Activated CD8-positive, alpha-beta memory T cell treated with anti-CD3 and anti-CD28 coated beads for 4 hours (primary cell): ENCODE measurements at places on chromosomes 3 and 15.

DNA sequence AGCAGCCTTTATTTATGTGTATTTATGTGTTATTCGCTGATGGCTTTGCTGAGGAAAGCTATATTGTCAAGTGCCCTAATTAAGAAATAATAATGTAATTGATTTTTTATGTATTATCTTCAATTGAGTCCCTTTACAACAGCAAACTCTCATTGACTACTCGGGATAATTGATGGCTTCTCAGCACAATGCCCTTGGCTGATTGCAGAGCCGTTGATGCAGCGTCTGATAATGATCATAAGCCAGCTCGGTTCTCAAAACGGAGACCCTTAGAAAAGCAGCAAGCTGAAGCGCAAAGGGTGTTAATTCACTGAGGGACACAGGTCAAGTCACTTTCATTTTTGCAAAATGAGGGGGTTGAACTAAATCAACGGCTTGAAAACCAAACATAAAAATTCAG, 357.1 kb upstream of the KCNH8 start:
- no peak for DNase-seq

GRCh38 chr3:86208772-86209171, 782.2 kb downstream of the VGLL3 start:
- DNase-seq: no peak

DNA sequence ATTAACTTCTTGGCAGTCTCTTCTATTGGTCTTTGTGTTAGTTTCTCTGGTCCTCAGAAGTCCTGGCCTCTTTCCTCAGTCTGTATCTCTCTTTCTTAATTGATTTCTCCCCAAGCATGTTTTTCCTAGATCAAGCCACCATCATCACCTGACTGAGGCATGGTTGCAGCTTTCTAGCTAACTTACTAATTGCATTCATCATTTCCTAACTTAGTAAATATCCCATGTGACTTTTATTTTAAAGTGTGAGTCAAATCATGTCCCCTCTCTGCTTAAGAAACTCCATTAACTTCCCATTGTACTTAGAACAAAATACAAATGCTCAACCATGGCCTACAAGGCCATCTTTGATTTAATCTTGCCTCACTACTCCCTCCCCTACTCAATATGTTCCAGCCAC, 135.4 kb upstream of the FRMD4B start:
- no peak for DNase-seq

- DNase-seq: no peak
These were observed 8.3 kb downstream of the TRIM42 start for GRCh38 chr3:140686128-140686527.

GRCh38 chr15:38263996-38264395, 11.4 kb downstream of the SPRED1 start:
- DNase-seq: no peak

DNA sequence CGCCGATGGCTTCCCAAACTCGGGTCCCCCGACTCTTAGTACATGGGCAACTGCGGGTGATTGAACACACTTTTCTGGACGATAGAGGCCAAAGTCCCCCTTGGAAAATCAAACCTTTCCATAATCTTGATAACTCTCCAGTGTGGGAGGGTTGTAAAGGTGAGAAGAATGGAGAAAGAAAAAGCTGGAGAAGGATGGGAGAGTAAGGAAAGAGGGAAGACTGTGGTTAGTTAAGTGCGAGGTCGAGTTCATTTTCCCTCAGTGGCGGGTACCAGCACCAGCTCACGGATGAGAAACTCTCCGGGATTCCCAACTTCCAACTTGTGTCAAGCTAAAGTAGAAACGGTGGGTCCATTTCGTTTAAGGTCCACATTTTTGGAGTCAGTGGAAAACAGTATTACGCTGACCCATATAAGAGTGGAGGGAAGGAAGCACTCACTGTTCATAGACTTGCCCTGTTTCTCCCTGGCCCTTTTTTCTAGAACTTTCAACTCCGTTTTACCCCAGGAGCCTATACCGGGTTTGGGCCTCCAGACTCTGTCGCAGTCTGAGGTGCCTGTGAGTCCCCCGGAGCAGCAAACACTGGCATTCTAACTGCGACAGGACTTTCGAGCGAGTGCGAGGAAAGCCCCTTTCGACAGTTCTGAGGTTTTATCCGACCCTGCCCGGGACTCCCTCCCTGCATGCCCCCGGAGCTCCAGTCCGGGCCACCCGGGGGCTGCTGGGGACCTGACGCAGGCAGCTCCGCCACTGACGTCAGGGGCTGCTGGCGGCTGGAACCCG, 14.8 kb downstream of the ZIC1 start:
- DNase-seq: no peak

- no peak for DNase-seq
These were observed 272.3 kb downstream of the ARRDC4 start for GRCh38 chr15:98232761-98233160.

DNA sequence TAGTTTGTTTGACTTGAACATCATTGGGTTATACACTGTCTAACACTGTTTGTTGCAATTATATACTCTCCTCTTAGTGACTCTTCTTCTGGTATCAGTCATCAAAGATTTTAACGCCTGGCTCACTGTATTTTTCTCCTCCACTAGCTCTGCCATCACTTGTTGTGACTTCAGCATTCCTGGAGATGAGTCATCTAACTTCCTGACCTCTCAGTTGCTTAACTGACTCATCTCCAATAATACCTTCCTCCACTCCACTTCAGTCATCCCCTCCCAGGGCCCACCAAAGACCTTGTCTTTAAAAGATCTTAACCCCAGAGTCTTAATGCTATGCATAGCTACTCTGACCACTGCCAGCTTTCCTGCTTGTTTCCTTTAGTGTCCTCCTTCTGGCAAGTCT, 28.6 kb upstream of the CLSTN2 start:
- no peak for DNase-seq

DNA sequence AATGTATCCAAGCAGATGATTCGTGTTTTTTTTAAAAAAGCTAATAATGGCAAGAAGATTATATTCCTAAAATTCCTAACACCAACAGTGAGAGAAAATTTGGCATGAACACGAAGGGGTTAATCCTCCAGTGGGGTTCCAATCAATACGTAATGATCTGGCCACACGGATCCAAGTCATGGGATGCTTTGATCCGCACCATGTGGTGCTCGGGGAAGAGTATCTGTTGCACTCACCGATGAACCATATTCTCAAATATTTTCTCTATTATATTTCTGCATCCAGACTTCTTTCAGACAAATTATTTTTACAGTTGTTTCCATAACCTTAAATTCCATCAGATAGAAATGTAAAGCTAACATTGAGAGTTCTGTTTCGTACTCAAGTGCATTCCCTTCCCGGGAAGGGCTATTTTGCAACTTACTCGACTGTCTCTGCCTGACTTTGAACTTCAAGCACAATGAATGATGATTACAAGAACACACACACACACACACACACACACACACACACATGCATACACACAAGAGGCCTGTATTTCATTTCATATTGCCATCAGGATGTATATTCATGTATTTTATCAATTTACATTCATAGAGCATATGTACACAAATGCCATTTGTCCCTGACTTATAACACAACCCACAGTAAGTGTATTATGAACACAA, 567.2 kb downstream of the FOXP1 start:
- no peak for DNase-seq

DNA sequence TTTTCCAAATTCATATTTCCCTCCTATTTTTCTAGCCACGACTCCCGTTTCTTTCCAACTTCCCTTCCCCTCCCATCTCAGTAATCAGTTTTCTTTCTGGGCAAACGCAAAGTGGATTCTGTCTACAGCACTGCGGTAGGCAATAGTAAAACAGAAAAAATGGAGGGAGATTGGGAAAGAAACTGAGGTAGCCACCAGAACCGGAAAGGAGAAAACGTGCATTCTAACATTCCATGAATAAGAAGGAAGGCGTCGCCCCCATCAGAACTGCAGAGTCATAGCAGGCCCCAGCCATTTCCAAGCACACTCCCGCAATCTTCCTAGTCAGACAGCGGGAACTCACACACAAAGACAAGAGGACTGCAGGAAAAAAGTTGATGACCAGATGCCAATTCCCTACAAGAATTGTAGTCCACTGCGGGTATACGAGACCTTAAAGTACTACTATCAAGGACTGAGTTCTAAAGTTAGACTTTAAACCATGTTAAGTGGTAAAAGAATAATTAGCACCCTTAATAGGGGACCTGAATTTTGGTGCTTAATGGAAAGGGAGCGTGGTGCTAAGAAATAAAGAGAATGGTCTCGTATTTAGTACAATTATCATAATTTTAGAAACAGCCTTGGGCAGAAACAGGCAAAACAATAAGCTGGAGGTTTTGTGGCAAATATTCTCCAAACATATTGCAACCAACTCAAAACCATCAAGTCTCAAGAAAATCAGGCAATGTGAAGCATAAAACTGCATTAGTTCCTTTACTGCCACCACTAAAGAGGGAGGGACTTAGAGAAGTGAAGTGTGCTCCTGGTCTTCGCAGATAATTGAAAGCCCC, 1.4 kb downstream of the PFN2 start:
- DNase-seq: no peak

DNA sequence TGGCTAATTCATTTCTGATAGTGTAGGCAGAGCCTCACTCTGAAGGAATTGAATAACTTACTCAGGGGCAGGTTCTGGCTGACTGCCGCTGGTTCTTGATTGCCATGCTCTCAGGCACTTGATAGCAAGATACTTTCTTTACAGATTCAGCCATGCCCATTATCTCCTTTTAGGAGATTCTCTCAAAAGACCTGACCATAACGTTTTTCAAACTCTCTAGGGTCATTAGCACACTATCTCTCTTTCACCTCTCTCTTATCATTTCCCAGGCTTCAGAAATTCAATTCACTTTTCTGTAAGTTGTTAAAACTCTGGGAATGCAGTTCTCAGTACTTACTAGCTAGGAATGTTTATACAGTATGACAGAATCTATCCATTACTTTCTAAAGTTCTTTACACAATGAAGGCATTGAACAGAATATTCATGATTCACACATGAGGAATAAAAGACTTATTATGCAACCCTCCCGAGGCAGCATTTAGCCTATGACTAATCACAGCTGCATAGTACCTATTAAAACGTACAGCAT, 850.3 kb upstream of the CADM2 start:
- DNase-seq: no peak

GRCh38 chr3:33860373-33861050, 62.1 kb downstream of the PDCD6IP start:
- DNase-seq: no peak

GRCh38 chr3:47423548-47424145, 42.8 kb downstream of the PTPN23 start:
- DNase-seq: no peak

DNA sequence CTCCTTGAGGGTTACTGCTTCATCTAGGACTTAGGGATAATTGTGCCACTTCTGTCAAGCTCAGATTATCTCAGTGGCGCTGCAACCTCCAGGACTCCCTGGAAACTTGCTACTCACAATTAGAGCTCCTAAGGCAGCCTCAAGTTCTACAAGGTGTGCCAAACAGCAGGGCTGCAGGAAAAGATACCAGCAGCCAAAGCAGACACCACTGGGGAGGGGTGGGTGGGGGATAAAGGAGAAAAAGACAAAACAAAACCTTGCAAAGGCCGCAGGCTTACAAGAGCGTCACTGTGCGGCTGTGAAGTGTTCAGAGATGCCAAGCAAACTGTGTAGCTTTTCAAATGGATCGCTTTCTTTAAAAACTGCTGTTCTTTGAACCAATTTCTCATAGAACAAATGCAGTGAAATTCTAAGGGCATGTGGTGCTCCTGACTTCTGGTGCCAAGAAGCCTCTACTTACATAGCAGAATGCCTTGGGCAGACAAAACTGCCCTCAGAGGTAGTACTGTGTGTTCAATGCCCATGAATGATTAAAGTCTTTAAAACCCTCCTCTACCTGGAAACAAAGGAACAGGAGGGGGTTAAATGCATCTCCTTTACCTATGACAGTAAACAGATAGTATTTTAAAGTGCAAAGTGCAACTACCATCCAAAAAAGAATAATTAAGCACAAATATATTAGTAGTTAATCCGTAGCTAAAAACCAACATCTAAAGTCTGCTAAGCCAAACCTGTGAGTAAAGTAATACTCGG, 353.4 kb downstream of the FOXP1 start:
- DNase-seq: no peak

GRCh38 chr3:195916291-195916690, 7.9 kb upstream of the TNK2 start:
- DNase-seq: no peak

GRCh38 chr15:51450001-51450400, 108.5 kb downstream of the GLDN start:
- DNase-seq: no peak

DNA sequence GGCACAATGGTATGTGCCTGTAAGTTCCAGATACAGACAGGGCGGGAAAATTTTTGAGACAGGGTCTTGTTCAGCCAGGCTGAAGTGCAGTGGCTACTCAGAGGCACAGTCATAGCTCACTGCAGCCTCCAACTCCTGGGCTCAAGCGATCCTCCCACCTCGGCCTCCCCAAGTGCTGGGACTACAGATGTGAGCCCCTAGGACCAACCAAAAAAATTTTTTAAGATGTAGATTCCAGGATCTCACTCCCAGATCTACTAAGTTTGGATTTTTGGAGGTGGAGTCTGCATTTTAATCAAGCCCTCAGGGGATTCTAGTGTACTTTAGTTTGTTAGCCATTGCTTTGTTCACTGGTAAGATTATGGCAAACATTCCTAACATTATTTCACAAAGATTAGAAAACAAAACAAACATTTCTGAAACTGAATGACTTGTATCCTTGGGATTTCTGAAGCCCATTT, 2.7 kb downstream of the LIPH start:
- DNase-seq: no peak
